Stimulated activated CD8-positive, alpha-beta memory T cell treated with anti-CD3 and anti-CD28 coated beads, Interleukin-2, amount 100 ng/mL, for 1 hour (primary cell): ENCODE measurements at places on chromosomes 5 and 9.

DNA sequence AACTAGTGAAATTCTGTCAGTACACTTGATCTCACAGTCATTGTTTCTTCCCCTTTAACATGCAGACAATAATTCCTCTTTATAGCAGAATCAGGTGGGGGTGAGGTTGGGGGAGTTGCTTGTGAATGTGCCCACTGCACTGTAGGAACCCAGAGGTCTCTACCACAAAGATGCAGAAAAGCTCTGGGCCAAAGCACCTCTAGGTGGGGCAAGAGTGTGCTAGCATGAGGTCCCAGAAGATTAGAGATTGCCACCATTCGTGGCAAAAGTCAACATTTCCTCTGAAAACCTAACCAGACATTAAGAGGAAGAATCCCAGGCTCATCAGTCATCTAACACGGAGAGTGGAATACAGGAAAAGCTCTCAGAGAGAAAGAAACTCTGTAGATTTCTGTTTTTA, 74.5 kb downstream of the PTCD2 start:
- DNase-seq: no peak

DNA sequence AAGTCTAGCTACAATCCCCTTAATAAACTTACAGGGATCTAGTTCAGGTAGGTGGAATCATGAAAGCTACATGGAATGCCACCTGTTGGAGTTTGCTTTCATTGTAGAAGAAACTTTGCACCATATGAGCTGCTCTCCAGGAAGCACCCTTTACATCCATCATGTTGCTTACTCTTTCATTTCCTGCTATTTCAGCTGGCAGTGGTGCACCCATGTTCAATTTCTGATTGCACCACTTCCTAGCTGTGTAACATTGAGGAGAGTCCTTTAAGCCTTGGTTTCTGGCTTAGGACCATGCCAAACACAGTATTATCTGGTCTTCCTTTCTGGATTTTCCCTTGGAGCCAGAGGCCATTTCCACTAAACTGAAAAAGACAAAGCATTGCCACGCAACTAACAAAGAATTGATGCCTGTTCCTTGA, 123.3 kb upstream of the SLC12A2 start:
- no peak for DNase-seq

DNA sequence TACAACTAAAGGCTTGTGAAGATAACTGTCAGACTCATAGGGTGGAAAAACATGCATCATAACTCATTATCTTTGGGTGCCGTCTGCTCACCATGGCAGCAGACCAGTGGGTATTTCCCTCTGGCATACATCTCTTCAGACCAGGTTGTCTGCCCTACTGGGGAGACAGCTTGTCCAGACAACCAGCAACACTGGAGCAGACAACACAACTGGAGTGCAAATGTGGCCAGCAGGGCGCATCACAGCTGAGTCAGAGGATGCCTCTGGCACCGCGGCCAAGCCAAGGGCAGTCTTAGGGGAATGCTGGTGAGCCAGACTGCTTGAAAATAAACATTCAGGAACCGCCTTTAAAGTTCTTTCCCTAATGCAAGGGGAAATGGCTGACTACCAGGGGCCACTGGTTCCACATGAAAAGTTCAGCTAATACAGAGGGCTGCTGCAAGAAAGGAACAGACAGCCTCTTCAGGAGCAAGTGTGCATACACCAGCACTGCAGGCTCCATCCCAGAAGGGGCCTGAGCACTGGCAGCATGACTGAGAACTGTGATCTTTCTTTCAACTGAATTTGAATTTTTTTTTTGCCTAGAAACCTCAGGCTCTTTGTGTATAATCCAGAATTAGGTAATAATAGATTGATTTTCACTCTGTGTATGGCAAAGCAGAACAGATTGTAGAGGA, 77.3 kb downstream of the MAMDC2 start:
- DNase-seq: no peak

GRCh38 chr9:70390933-70391341, 23.5 kb downstream of the KLF9 start:
- no peak for DNase-seq

- no peak for DNase-seq
Measured at GRCh38 chr5:168176251-168176650, 115.2 kb upstream of the WWC1 start.

- DNase-seq: no peak
Measured at GRCh38 chr9:71692337-71692736, 76.0 kb downstream of the CEMIP2 start.

GRCh38 chr5:56064984-56065383, 70.2 kb upstream of the IL6ST start:
- DNase-seq: no peak

GRCh38 chr5:35660451-35660850, 42.8 kb downstream of the SPEF2 start:
- DNase-seq: no peak

DNA sequence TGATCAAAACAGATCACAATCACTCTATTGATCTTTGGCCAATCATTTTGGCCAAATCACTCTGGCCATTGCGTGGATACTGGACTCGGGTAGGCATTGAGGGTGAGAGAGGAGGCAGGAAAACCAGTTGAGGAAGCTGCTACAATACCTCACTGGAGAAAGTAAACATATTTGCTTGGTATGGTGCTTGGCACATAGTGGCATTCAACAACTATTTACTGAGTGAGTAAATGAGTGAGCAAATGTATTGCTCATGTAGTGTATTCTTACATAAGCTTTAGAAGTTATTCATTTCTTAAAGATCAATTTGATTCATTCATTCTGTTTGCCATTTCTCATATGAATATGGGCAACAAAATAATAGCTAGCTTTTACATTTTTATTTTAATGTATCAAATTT, 4.0 kb upstream of the DEPDC1B start:
- DNase-seq: no peak

DNA sequence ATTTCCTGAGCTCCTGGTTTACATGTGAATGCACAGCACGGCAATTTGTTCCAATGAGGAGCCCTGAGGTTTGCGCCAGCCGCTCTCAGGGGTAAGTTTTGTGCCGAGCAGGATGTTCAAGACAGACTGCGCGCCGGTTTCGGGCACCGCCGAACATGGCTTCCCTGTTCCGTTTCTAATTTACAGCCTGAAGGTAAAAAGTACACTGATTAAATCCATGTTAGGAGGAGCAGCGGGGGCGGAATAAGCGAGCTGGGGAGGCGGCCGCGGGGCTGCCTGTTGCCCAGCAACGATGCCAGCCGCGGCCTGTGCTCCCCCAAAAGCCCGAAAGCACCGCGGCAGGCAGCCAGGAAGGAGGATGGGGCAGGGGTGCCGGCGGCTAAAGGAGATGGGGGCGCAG, 6.4 kb downstream of the SOWAHA start:
- DNase-seq: no peak

- no peak for DNase-seq
Measured at GRCh38 chr9:90637626-90638025, 5.0 kb downstream of the DIRAS2 start.

DNA sequence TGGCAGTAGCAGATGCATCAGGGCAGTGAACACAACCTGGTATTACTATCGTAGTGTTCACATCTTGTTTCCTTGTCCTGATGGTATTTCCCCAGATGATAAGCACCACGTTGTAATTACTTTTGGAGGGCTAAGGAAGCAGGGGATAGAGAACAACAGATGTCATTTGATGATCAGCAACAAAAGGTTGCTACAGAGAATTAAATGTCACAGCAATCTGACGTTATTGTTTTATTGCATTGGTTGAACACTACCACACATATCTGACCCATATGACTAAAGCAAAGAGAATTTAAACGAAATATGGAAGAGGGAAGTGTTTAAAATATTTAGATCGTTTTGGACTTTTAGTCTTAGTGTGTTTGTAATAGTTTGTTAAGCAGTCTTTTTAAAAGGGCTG, 408.3 kb downstream of the SH3GL2 start:
- no peak for DNase-seq

DNA sequence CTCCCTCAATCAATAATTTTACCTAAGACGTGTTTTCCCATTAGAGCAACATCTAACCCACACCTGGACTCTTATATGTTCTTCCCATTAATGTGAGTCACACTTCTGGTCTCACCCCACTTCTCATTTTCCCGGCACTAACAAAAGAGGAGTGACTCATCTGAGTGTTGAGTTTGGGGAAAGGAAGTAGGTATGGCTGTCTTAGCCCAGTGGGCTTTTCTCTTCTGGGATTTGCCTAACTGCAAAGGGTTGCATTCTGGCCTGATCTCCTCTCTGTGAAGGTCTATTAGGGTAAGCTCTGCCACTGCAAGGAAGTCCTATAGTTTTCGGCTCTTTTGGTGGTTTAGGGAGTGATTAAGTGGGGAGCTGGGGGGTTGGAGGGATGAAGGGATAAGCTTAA, 195.6 kb downstream of the KIAA0825 start:
- no peak for DNase-seq
